ENCODE measurements at places on chromosomes 7 and 10.

GRCh38 chr7:32881074-32881982 lies 10.2 kb downstream of the KBTBD2 start:
- no peak for DNase-seq

DNA sequence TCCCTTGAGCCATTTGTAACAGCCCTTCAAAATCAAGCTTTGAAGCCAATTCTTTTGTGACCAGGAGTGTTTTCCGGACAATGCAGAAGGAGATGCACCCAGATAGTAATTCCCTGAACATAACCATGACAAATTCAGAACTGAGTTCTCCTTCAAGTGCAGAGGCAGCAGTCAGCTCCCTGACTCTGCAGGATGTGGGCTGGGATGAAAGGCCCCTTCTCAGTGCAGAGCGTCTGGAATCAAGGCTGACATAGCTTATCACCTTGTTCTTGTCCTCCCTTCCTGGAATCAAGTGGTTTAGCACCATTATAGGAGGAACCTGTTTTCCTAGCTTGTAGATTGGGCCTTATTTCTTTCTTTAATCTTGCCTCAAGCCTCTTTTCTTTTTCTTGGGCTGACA lies 143.4 kb downstream of the SORCS3 start:
- no peak for DNase-seq

DNA sequence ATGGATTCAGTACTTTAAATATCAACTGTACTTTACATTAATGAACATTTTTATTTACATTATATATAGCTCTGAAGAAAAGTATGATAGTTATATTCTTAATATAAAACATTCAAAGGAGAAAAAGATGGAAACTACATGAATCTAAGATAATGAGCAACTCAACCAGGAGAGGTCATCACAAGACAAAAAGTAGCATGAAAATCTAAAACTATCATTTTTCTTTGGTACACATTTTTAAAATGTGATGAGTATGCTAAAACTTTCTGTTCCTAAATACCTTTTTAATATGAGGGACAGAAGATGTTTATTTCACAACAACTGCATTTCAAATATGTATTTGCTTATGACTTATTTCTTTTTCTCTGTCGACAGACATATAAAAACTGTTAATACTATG lies 2.4 kb downstream of the CNTNAP2 start:
- no peak for DNase-seq

GRCh38 chr10:127148066-127148932 lies 48.1 kb downstream of the INSYN2A start:
- no peak for DNase-seq

GRCh38 chr7:132255115-132255797 lies 321.0 kb downstream of the PLXNA4 start:
- DNase-seq: no peak

DNA sequence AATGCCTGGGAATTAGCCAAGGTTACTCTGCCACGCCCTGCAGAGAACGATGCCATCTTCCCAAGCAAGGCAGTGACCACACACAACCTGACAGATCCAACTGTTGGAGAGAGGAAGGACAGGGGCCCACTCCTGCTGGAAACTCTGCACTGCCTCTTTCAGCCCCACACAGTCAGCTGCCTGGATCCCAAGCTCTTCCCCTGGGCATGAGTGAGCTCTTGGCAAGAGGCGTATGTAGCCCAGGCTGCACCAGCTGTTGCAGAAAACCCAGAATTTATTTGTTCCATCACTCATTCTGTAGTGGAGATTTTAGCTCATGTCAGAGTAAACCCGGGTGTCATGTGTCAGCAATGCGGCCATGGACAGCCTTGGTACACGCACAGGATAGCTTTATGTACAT lies 135.1 kb upstream of the TRIM24 start:
- peak; percentile 66 for DNase-seq

GRCh38 chr10:131174211-131174565 lies 137.3 kb downstream of the TCERG1L start:
- no peak for DNase-seq

- peak; percentile 91 for DNase-seq
Measured at GRCh38 chr7:158975526-158976467, 119.4 kb downstream of the DYNC2I1 start.

DNA sequence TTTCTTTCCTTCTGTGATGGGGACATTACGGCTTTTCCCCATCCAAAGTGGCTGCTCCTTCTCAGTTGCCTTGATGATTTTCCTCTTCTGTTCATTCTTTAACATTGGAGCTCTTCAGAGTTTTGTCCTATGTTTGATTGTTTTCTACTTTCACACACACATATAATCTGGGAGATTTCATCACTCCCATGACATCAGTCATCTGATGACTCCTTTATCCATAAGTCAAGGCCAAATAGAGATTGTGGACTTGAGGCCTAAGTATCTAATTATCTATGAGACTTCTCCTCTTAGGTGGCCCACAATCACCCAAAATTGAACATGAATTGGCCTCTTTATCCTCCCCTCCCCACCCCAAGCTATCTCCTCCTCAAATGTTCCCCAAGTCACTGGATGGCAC lies 5.3 kb upstream of the COL1A2 start:
- DNase-seq: no peak

GRCh38 chr10:17113346-17113745 lies 16.3 kb downstream of the CUBN start:
- no peak for DNase-seq

DNA sequence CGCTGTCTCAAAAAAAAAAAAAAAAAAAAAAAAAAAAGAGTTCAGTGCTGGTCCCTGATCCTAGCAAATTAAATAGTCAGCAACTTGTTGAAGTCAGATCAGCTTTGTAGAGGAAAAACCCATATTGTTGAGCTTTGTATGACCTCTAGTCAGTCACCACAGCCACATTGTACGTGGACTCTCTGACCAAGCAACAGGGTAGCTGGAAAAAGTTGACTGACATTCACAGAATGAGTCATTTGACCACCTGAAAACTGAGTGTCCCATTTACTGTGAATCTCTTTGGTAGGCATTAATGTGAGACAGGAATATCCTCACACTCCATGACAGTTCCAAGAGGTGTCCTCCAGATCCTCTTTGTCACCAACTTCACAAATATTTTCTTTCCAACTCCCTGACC lies 371.1 kb downstream of the LRRTM3 start:
- DNase-seq: no peak

GRCh38 chr7:159095979-159096411 lies 48.7 kb downstream of the VIPR2 start:
- no peak for DNase-seq

DNA sequence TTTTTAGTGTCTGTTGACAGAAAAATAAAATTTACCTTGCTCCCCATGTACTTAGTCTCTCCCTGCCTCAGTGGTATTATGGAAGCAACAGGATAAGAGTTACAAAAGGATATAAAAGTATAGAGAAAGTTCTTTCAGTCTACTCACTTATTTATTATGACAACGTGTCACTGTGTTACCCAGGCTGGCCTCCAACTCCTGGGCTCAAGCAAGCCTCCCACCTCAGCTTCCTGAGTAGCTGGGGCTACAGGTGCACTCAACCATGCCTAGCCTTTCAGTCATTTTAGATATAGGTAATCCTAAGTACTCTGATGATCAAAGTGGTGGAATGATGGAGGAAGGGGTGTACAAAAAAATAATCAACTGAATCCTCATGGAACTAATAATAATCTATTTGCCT lies 215.2 kb upstream of the MKLN1 start:
- no peak for DNase-seq

DNA sequence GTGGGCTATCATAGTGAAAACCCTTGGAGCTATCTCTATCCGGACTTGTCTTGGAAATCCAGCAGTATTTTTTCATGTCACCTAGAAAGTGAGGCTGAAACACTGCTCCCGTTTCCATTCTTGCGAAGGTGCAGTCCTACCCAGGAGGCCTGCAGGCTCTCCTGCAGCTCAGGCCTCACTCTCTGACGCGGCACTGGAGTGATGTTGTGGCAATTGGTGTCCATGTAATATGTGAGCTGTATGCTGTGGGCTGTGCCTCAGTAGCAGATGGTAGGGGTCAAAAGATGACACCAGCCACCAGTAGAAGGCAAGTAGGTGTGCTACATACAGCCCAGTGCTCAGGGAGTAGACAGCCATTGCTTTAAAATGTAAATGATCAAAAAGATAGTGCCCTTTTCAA lies 28.1 kb upstream of the ZNF680 start:
- no peak for DNase-seq

DNA sequence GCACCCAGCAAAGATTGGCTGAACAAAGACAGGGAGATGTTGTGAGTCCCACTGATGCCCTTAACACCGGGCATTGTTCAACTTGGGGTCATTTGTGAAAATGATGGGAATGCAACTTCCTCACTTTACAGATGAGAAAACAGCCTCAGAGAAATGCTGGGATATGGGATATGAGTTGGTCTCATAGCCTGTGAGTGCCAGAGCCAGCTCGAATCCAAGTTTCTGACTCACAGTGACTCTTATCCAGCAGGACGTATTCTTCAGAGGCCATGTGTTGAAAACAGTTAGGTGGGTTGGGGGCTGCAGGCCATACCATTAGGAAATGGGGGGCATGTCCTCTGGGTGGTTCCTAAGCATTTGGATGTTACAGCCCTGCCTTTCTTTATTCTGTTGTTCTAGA lies 45.2 kb downstream of the KIAA1217 start:
- no peak for DNase-seq

GRCh38 chr10:4568731-4569130 lies 257.3 kb upstream of the AKR1E2 start:
- no peak for DNase-seq

DNA sequence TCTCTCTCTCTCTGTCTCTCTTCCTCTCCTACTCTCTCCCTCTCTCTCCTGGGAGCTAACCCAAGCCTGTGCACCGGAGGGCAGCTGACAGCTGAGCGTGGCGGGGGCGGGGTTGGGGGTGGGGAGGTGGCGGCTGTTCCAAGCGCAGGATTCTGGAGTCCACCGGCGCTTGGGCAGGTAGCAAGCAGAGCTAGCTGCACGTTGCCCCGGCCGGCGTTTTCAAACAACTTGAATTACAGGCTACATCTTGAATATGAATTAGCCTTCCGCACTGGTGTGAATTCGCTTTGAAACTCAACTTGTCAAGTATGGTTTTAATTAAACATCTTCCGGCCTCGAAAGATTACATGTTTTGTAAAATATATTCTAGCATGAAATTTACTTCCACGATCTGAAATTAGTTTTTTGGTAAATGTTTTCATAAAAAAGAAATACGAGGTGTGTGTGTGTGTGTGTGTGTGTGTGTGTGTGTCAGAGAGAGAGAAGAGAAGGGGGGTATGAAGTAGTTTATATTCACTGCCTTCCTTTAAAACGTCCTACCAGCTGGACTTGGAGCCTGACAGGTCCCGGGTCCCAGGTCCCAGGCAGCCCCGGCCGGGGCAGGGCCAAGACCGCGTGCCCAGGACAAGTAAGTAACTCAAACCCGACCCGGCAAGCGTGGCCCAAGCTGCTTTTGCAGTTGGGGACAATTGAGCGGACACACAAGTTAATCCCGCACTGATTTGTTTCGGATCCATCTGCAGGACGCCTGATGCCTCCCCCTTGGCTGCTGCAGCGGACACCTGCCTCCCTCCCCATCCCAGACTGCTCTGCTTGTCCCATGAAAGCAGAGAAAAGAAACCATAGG lies 9.0 kb upstream of the DLX6 start:
- no peak for DNase-seq

GRCh38 chr7:141263508-141263907 lies 189.6 kb downstream of the TMEM178B start:
- DNase-seq: no peak

DNA sequence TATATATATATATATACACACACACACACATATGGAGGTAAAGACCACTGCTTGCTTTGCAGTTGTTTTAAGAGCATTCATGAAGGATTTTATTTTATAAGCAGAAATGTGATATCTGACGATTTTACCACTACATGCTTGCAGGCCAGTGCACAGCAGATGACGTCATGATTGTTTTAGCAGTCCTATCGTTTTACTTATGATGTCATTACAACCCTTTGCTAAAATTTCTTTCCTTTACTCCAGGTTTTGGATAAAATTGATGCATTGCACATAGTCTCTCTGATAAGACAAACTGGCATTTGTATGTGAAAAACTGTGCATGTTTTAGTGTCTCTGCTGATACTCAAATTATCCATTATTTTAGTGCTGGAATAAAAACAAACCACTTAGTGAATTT lies 9.2 kb downstream of the EGFR start:
- DNase-seq: no peak

DNA sequence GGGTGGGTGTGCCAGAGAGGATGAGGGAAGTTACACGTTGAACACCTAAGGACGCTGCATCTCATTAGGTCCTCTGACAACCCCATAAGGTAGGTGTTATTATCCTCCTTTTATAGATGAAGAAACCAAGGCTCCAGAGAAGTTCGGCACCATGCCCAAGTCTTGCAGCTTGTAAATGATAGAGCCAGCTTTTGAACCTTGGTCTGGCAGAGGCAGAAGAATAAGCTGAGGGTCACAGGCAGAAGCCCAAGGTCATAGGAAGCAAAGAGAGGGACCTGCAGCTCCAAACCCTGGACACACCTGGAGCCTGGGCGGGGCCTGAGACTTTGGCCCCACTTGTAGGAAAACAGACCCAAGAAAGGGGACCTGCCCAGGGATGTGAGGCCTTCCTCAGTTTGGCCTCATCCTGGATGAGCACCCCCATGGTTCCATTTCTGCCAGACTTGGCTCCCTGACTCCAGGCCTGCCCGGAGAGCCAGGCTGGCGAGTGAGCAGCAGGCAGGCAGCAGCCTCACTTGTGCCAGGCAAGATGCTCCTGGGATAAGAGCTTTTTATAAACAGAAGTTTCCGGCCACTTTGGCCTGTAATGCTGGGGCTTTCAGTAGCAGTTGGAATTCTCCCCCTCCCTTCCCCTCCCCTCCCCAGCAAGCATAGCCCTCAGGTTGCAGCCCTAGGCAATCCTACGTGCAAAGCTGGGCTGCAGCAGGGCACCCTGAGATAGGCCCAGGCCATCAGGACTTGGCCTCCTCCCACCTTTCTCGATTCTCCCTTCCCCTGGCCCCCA lies 2.4 kb downstream of the KCNH2 start:
- DNase-seq: no peak

DNA sequence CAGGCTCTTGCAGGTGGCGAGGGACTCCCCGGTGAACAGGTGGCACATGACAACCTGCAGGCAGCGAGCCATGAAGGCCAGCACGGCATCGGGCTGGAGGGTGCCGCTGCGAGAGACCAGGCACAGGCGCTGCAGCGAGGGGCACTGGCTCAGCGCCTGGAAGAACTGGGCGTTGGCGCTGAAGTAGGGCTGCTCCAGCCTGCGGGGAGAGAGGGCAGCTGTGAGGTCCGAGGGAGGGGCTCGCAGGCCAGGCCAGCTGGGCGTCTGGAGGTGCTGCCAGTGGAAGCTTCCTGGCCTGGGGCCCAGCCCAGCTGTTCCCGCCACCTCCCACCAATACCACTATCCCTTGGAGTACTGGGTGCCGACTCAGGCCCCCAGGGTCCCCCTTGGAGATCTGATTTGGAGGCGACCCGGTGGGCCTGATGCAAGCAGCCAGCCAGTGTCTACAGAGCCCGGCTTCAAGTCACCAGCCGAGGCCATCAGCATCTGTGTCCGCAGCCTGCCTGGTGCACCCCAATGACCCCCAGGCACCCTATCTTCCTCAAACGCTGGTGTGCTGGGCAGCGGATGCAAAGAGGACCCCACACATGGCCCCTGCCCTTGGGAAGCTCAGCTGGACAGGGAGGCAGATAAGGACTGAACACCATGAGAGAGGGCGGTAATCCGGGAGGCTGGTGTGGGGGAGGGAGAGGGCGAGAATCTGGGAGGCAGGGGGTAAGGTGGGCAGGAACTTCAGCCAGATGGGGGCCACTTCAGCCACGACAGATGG lies 67.8 kb upstream of the TNRC18 start:
- DNase-seq: peak; percentile 38

GRCh38 chr10:130515670-130516069 lies 379.5 kb downstream of the GLRX3 start:
- no peak for DNase-seq

- DNase-seq: no peak
Measured at GRCh38 chr10:8431511-8431910, 377.0 kb downstream of the GATA3 start.

- no peak for DNase-seq
Measured at GRCh38 chr7:155206318-155207020, 91.2 kb upstream of the INSIG1 start.

All from SHP77 treated with DMSO at 0.1 percent for 48 hours (cell line).